ENCODE measurements at places on chromosomes 5 and 9. TPM values are rescaled to one million over a fixed set of nuclear protein-coding genes. Genes with fewer than 3 reads are reported as not detected.

GRCh38 chr9:124355941-124356744 is 59.1 kb downstream of the PSMB7 start:
- H3K4me1 ChIP-seq: peaks cover 35% of the 10 kb centered on the region
- no peaks in the 10 kb centered on the region for H3K27me3 ChIP-seq
- DNase-seq: peak; percentile 26
- no peaks in the 10 kb centered on the region for H3K36me3 ChIP-seq
- H3K4me3 ChIP-seq: no peak overlapping the region

DNA sequence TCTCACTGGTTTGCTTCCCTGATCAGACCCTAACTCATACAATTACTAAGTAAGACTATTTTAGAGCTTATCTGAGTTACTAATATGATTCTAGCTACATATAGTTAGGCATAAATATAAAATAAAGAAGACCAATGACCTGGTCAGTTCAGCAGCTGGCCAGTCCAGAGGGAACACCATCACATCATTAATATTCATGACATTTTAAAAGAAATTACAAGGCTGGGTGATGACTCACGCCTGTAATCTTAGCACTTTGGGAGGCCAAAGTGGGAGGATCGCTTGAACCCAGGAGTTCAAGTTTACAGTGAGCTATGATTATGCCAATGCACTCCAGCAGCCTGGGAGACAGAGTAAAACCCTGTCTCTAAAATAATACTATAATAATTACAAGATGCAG is 37.0 kb upstream of the CDC42SE2 start:
- peaks cover 3% of the 10 kb centered on the region for H3K4me1 ChIP-seq
- H3K36me3 ChIP-seq: no peaks in the 10 kb centered on the region
- no peak for DNase-seq
- H3K27me3 ChIP-seq: no peaks in the 10 kb centered on the region
- no peak overlapping the region for H3K4me3 ChIP-seq

Gene MAMDC2
- not detected for total RNA-seq

GRCh38 chr9:114214686-114215414 is 59.5 kb downstream of the COL27A1 start:
- no peaks in the 10 kb centered on the region for H3K4me1 ChIP-seq
- H3K4me3 ChIP-seq: no peak overlapping the region
- no peak overlapping the region for H3K27ac ChIP-seq
- H3K27me3 ChIP-seq: no peaks in the 10 kb centered on the region
- no peak for DNase-seq
- H3K36me3 ChIP-seq: no peaks in the 10 kb centered on the region

Gene SEMA5A
- not detected for total RNA-seq

- DNase-seq: no peak
- no peaks in the 10 kb centered on the region for H3K4me1 ChIP-seq
- no peaks in the 10 kb centered on the region for H3K27me3 ChIP-seq
These were observed 68.7 kb upstream of the ZNF622 start for GRCh38 chr5:16534280-16534679.

Gene CDO1
- not detected for total RNA-seq
